Diencephalon (tissue), 1 donor: ENCODE measurements at places on chromosomes 11 and 22. TPM values are rescaled to one million over a fixed set of nuclear protein-coding genes. Genes with fewer than 3 reads are reported as not detected.

The CD151 gene
- 37.6 TPM for total RNA-seq

The SBF2 gene
- 96.0 TPM for total RNA-seq

The POTEH gene
- total RNA-seq: not detected

The ELMOD1 gene
- total RNA-seq: 84.7 TPM

The CD3E gene
- not detected for total RNA-seq

The OR4D5 gene
- not detected for total RNA-seq

The MOB2 gene
- 15.2 TPM for total RNA-seq

The MYO18B gene
- total RNA-seq: 0.46 TPM

The LMNTD2 gene
- 0.23 TPM for total RNA-seq

The SLC22A9 gene
- total RNA-seq: not detected

The NLRP14 gene
- total RNA-seq: 0.92 TPM

The SNX32 gene
- 7.6 TPM for total RNA-seq

The PANX2 gene
- 4.8 TPM for total RNA-seq

The MYOD1 gene
- not detected for total RNA-seq

The GRIK4 gene
- total RNA-seq: 8.5 TPM

The FKBP2 gene
- total RNA-seq: 29.8 TPM

The MMP13 gene
- total RNA-seq: not detected

The CDKN1C gene
- total RNA-seq: 40.4 TPM

The PRR5L gene
- 14.3 TPM for total RNA-seq
